ENCODE measurements at places on chromosomes 6 and 20. TPM values are rescaled to one million over a fixed set of nuclear protein-coding genes. Genes with fewer than 3 reads are reported as not detected.

- DNase-seq: no peak
These were observed 285.7 kb downstream of the BTBD3 start for GRCh38 chr20:12203399-12203798.

DNA sequence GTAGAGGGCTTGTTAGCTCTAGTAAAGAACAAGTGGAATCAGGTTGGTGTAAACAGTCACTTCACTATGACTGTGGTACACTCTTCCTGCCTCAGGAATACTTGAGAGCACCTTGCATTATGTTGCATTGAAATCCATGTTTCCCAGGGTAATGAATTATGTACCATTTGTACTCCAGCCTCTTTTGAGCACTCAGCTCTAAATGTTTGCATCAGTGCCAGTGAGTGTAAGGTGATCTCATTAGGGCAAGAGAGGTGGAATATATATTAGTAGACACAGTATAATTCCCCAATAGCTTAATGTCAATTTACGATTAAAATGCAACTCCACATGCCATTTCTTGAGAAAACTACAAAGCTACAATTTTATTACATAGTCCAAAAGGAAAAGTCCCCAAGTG, 319.6 kb upstream of the POU3F2 start:
- no peak for DNase-seq

DNA sequence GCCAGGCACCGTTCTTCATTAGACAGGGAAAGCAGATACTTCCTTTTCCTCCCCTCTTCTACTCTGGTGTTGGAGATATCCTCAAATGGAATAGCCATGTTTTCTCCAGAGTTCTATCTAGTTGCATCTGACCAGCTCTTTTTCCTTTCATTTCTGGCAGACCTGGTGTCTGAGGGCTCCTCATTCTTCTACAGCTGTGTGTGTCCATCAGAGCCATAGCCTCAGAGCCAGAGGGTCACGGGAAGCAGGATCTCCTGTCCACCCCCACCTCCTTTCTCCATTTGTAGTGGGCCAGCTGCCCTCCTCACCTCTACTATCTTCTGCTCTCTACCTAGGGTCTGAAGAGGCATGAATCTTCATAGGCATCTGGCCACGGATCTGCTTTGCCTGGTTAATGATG, 57.0 kb downstream of the TSPYL4 start:
- no peak for DNase-seq

DNA sequence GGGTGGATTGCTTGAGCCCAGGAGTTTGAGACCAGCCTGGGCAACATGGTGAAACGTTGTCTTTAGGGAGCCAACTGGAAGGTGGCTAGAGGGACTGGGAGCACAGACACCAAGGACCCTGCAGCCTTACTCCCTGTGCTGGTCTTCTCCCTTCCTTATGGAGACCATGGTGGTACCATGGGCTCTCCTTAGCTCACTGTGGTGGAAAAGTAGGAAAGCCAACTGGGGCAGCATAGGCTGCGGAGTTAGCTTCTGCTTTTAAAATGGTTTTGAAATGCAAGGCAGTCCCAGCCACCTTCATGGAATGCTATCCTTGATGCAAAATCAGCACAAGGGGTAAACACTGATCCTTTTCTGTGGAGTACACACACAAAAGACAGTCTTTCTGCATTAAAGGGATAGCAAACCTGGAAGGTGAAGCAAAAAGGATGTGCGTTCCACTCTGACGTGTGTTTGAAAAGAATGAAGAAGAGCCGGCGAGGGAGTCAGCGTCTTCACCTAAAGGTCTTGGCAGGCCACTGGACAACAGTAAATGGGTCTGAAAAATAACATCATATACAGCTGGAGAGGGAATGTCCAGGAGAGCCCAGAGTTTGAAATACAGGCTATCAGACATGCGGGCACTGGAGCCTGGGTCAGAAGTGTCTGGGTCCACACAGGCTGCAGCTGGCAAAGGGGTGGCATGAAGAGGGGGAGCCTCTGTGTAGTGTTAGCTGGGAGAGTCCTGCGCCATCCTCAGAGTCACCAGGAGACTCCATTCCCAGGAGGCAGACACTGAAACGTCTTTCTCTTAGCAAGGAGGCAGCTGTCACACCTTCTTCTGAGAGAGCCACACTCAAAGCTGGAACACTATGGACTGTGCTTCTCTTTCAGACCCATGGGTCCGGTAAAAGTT, 58.5 kb downstream of the GPR6 start:
- DNase-seq: no peak

DNA sequence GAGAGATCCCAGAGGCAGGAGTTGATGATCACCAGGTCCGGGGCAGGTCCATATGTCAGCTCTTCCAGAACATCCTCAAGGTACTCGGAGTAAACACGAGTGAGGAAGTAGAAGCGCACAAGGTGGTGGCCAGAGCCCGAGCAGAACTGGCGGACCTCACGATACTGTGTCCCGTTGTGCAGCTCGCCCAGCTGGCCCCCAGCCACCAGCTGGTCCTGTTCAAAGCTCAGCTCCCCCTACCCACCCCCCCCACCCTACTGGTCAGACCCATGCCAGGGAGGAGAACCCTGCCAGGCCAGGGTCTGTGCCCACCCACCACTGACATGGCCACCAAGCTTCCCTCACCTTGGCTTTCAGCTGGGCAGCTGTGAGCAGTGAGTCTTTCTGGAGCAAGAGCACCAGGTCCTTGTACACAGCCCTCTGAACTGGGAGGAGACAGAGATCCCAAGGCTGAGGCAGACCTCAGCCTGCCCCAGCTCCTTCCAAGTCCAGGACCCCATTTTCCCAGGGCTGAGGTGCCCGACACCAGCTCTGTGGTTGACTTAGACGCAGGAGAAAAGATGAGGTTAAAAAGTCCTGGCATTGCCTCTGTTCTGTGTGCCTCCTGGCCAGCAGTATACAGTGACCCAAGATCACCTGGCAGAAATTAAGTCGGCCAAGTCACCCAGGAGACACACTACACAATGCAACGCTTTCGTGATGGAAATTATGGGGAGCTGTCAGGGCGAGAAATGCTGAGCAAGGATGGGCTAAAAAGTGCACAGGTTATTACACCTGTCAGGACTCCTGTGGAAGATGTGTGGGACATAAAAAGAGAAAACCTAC, 1.4 kb downstream of the PCED1A start:
- DNase-seq: no peak

GRCh38 chr6:17879184-17879583, 108.3 kb downstream of the KIF13A start:
- no peak for DNase-seq

DNA sequence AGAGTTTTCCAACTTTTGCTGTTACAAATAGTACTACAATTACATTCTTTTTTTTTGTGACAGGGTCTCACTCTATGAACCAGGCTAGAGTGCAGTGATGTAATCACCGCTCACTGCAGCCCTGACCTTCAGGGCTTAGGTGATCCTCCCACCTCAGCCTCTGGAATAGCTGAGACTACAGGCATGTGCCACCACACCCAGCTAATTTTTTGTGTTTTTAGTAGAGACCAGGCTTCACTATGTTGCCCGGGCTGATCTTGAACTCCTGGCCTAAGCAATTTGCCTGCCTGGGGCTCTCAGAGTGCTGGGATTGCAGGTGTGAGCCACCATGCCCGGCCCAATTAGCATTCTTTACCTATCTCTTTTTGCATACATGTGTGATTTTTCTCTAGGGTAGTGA, 12.5 kb downstream of the ATRN start:
- DNase-seq: no peak

DNA sequence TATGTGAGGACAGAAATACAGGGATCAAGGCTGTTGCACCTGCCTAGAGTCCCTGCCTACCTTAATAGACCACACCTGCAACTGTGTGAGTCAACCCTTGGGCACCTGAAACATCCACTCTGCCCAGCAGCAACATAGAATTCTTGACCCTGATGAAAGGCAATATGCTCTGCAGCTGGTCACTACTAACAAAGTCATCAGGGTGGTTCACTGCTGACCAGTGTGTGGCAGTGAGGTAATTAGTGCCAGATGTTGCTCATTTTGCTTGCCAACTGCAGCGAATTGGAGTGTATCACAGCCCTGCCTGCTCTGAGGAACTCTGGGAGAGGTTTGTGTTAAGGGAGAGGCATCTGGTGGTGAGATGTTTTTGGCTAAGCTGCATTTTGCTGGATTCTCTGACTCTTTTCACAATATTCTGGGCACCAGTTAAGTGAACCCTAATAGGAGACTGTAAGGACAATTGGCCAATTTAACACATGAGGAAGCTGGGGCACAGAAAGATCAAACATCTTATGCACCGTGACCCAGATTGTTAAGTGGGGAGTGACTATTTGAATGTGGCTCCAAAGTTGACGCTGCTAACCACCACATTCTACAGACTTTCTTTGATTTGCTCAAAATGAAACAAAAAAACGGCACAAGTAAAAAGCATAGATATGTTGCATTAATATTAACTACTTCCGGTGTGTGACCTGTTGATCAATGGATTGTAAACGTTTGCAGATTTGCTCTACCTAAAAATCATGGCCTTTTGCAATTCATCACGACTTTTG, 61.9 kb upstream of the OPRM1 start:
- no peak for DNase-seq

GRCh38 chr20:48329676-48330664, 497.8 kb downstream of the PREX1 start:
- no peak for DNase-seq

- DNase-seq: no peak
These were observed 167.2 kb upstream of the TAB2 start for GRCh38 chr6:149150301-149150700.

GRCh38 chr6:110232450-110232849, 52.2 kb downstream of the CDC40 start:
- DNase-seq: no peak

DNA sequence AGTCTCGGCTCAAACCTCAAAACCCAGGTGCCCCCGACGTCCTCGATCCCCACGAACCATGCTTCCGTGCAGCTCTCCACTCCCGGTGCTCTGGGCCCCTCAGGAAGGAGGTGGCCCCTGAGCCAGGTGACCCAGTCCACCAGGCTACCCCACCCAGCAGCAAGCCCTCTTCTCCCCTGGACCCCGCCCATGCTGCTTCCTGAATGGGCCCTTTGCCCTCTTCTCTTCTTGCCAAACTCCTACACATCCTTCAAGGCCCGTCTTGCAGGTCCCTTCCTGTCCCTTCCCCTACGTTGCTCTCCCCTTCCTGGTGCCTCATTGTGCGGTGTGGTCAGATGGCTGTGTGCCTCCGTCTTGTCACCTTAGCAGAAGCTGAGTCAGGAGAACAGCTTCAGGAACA, 3.4 kb upstream of the GATA5 start:
- no peak for DNase-seq

GRCh38 chr6:154266560-154267099, 90.0 kb downstream of the IPCEF1 start:
- DNase-seq: no peak

DNA sequence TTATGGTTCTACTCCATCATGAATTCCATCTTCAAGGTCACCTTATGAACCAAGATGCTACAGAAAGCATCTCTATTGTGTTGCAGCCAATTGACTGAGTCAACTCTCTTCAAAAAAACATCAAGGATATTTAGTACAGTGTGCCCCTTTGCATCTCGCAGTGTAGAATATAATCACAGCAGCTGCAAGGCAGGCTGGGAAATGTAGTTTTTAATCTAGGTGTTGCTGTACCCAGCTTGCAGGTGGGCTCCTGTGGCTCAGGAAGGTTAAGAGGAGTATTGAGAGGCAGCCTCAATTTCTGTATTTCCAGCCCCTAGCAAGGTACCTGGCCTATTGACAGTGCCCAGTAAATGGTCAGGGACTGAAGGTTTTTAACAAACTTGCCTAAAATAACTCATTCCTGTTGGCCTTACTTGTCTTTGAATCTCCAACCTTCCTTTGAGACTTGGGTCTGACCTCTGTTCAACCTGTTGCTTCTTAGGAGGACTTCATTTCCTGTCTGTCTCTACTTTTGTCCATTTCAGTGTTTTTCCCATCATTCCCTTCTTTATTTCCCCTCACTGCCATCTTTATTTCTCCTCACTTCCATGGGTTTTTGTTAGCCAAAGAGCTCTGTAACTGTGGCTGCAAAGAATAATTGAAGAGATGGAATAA, 150.5 kb downstream of the DNAH8 start:
- no peak for DNase-seq

- no peak for DNase-seq
These were observed 84.5 kb downstream of the SGK1 start for GRCh38 chr6:134233180-134233955.

GRCh38 chr20:63740070-63740626, 572 bp downstream of the SLC2A4RG start:
- peak; percentile 40 for DNase-seq

DNA sequence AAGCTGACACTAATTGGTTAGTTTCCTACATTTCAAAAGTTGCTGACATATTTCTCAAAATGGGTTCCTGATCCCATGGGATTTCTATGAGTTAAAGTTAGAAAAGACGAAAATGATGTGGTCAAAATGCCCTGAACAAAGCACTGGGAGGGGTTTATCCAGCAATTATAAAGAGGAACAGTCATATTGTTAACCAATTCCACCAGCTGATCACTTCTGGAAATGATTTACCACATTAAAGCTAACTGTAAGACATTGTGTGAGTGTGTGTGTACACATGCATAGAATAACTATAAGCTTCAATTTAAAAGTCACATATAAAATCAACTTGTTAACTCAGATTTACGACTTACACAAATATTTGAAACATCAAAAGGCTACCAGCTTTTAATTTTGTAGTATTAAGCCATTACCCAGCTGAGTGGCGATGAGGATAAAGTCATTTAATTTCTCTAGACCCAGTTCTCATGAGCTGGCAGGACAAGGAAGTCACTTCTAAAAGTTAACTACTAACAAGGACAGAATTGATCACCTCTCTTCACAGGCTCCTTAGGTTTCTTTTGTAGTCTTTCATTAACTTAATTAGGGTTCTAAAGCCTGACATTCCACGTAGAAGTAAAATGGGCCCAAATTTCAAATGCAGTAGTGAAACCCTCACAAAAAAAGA, 40.4 kb downstream of the MAN1A1 start:
- DNase-seq: no peak

LY6G5C gene
- 0.93 TPM for total RNA-seq

MCM9 gene
- 16.3 TPM for total RNA-seq

TMEM74B gene
- total RNA-seq: 0.17 TPM

OTOR gene
- total RNA-seq: not detected

HCK gene
- total RNA-seq: not detected

HRH3 gene
- total RNA-seq: not detected

PTK6 gene
- total RNA-seq: 0.35 TPM

COL12A1 gene
- total RNA-seq: 0.05 TPM

GRM4 gene
- not detected for total RNA-seq

C20orf144 gene
- total RNA-seq: 0.15 TPM

DAAM2 gene
- not detected for total RNA-seq

ARFGAP1 gene
- 89.4 TPM for total RNA-seq

CST2 gene
- total RNA-seq: not detected

CTCFL gene
- not detected for total RNA-seq

TBXT gene
- total RNA-seq: not detected

PLCB4 gene
- not detected for total RNA-seq

BMP2 gene
- not detected for total RNA-seq

PRDM13 gene
- total RNA-seq: not detected
